Hippocampal formation (tissue), 2 donors: ENCODE measurements at places on chromosomes 11 and 22.

DNA sequence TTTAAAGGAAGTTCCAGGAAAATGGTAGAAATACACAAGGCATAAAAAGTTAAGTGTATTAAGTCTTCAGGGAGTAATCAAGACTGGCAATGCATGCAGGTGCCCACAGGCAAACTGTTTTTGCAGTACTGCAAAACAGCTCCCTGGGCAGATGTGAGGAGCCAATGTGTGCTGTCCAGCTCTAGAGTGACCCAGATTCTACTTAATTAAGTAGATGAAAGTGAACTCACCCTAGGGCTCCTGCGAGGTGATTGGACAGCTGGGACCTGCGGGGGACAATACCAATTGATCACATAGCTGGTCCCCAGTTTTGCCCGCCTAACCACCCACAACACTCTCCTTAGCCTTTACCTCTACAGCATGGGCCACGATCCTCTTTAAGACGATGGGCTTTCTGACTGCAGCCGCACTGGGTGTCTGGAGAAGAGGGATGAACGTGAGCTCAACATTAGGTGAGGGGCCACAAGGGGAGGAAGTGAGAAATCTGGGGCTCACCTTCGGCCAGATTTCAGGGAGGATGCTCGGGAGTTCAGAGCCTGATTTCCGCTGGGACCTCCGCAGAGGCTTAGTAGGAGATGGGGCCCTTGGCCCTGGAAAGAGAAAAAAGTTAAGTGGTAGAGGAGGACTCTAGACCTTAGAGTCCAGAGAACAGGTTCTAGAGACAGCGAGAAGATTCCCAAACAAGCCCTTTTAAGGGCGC is 556 bp downstream of the CDCA5 start:
- no peak for DNase-seq

DNA sequence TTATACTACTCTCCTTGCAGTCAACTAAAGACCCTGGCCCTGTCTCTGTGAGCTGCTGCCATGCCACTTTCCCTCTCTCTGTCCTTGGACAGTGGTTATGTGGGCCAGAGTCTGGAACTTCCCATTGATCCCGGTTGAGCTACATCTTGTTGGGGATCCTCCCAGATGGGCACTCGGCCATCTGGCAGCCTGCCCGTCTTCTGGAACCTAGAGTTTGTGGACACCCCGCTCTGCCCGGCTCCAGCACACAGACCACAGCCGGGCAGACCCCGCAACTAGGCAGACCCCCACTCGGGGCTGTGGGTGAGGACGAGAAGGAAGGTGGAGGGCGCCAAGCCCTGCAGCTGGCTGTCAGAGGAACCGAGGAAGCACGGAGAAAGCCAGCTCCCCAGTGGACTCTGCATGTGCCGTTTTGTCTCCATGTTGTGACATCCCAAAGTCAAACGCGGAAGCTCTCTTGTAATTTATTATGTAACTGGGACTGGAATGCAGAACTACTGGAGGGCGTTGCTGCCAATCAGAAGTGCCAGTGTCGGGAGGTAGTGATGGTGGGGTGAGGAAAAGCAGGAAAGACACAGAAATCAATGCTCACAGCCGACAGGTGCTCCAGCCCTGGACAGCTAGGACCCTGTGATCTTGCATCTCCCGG is 207.7 kb downstream of the CEP164 start:
- peak; percentile 76 for DNase-seq

- DNase-seq: no peak
Measured at GRCh38 chr22:39016592-39016991, 2.5 kb downstream of the APOBEC3C start.

DNA sequence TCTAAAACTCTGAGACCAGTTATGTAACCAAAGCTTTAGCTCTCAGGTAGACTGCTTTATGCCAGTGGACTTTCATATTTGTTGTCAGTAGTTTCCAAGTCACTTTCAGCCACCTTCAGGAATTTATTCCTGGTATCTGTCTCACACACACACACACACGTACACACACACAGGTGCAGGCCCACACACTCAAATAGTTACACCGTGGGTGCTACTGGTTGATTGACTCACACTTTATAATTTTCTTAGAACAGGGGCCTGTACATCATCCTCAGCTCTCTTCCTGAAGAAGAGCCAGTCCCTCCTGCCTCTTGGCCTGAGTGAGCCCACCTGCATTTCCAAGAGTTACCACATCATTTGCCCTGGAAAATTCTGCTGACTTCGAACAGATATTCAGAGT is 555.2 kb downstream of the SOX6 start:
- no peak for DNase-seq

- no peak for DNase-seq
Measured at GRCh38 chr11:124041254-124041653, at the start of gene OR10G7. OR10G7 (minus strand) TSS chr11:124041325; CDS start chr11:124039001, 2,324 bp downstream.

DNA sequence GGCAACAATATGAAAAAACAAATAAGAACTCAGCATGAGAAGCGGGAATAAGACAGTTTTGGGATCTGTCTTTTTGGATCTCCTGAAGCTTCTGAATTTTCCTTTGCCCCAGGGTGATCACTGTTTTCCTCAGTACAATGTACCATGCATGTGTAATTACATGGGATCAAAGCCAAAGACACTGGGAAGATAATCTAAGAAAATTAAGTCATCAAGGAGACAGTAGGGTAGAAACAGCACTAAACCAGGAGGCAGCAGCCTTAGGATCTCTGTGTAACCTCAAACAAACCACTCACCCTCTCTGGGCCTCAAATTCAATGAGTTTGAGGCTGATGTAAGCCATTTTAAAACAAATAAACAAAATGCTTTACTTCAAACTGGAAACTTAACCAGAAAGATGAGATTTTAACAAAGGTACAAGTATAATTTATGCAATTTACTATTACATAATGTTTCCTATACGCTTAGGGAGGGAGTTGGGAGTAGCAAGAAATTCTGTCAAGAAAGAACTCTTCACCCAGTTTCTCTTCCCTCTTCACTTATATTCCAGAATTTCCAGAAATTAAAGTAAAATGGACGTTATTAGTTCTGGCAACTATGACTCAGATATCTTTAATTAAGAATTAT is 77.0 kb downstream of the RAB30 start:
- no peak for DNase-seq

GRCh38 chr11:72700146-72700545 is 25.9 kb upstream of the PDE2A start:
- DNase-seq: no peak

DNA sequence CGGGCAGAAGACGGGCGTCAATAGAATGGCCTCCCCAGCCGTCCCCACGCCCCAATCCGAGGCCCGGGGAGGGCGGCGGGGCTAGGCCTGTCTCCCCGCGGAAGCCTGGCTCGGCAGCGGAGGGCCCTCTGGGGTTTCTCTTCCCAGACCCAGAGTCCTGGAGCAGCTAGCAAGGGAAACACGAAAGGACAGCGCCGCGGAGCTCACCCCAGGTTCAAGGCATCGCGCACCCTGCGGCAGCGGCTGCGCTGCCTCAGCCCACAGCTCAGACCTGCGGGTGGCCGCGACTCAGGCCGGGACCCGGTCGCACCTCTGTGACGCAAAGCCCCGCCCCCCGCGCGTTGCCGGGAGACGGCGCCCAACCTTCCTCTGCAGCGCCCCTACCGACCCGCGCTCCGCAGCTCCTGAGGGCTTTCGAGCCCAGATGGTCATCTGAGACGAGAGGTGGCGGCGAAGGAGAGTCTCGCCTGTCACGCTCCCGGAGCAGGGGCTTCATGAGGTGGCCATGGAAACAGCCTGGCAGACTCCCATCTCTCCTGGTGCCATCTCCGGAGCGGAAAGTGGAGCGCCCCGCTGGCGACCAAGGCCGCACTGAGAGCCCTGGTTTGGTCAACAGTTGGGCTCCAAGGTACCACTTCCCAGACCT is at the start of gene RNF141:
Gene RNF141 (minus strand): TSS at position 273 of the 646 bp plus-strand sequence. CDS start 7,029 bp downstream, outside the sequence.
- DNase-seq: peak; percentile 90

DNA sequence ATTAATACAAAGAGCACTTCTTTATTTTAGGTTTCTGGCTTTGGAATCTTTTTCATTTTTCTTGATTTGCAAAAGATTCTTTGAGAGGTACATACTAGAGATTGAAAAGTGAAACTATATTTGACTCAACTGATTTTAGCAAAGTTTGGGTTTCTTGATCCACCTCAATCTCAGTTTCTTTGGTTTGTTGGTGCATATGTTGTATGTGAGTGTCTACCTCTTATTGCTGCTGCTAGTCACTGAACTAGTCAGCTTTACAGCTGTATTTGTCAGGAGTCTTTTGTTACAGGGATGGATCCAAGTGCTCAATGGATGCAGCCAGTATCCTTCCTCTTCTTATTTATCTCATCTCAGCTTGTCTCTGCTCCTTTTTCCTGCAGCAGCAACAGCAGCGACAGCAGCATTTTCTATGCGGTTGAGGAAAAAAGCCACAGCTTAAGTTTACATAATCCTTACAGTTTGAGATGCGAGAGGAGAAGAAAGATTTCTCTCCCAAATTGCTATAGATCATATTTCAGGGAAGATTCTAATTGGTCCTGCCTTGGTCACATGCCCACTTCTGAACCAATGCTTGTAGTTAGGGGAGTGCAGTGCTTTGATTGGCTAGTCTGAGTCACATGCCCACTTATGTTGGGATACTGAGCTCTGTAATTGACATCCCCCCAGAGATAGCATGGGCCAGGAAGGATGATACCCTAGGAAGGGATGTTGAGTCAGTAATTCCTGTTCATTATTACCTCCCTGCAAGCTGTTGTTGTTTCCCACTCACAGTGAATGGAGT is 10.0 kb upstream of the ZNRF3 start:
- no peak for DNase-seq

DNA sequence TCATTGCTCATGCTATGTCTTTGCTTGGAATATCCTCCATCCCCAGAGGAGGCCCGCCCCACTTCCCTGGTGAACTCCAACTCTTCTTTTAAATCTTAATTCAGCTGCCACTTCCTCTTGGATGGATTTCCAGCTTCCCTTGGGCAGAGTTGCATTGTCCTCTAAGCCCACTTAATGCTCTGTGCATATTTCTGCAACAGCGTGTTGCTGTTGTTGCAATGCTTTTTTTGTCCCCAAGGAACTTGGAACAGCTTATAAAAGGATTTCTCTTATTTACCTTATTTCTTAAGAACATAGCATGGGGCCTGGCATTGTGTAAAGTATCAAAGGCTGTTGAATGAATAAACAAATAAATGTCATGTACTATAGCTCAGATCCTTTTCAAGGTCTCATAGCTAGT is 507.4 kb downstream of the METTL15 start:
- DNase-seq: no peak

DNA sequence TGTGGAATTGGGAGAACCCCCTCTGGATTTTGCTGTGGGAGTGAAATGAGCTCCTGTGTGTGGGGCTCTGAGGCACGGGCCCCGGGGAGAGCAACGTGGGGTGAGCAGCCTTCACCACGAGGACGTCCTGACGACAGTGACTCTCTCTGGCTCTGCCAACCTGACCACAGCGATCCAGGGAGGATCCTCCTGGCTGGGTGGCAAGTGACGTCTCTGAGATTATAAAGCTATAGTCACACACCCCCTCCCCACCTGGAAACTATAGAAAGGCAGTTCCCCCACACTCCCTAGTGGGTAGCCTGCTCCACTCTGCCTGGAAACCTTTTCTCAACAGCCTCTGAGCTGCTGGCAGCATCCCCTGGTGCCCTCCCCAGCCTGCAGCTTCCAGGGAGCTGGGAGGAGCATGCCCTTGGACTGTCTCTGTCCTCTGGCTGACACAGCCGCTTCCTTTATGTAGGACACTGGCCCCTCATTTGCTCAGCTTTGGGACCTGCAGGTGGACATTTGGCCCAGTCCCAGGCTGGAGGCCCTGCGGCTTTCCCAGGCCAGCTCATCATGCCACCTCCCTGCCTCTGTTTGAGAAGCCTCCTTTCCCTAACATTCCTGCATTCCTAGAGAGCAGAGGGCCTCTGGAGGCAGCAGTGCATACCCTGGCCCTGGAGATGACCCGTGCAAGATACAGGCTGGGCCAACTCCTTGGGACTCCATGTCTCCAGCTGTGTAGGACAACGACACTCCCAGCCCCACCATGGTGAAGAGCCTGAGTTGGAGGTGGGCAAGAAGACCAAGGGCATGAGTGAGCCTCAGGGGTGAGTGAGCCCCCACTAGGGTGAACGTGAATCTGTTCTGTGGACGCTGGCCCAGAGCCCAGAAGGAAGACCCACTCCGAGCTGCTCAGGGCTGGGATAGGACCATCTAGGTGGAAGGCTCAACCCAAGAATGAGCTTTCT is 314.0 kb downstream of the NTM start:
- no peak for DNase-seq

- DNase-seq: no peak
Measured at GRCh38 chr22:36443198-36443770, 38.2 kb downstream of the TXN2 start.

GRCh38 chr22:43216738-43217137 is 29.8 kb upstream of the TTLL12 start:
- no peak for DNase-seq

DNA sequence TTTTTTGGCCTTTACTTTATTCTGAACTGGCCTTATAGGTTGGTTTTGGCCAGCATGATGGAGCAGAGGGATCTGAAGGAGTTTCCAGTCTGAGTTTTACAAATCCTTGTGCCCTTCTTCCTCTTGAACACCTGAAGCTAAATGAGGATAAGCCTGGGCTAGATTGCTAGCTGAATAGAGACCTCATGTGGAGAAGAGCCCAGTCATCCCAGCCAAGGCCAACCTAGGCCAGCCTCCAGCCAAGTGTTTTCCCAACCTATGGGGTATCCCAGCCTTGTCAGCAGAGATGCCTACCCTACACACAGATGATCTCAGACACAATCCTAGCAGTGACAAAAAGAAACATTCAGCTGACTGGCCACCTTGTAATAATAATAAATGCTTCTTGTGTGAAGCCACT is 966 bp upstream of the CASP12 start:
- no peak for DNase-seq

DNA sequence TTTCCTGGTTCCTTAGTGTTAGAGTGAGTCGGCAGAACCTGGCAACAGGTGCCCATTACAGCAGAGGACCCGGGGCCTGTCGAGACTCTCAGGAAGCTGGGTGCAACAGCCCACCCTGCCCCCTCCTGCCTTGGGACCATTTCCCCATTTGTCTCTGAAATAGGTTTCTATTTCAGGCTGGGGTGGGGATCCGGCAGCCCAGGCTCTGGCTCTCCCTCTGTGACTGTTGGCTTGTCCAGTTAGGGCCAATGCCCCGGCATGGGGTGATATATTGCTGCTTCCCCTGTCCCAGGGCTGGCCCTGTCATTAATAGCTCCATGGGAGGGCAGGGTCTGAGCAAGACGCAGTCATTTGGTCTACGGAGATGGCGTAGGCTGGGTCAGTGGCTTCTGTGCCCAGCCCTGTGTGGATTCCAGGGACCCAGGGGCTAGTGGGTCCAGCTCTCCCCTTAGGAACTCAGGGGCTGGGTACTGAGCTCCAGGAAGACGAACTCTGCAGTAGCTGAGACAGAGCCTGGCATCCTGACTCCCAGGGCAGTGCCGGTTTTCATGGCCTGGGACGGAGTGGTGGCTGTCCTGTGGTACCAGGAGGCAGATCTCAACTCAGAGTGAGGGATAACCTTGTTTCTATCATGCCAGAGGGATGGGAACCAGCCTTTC is 2.7 kb downstream of the P2RY6 start:
- DNase-seq: no peak

- peak; percentile 71 for DNase-seq
Measured at GRCh38 chr11:32891657-32892354, 805 bp upstream of the QSER1 start.
